DMS79 (cell line): ENCODE measurements at places on chromosomes 3 and 15.

- DNase-seq = no peak
Measured at GRCh38 chr15:98764291-98764690, 116.0 kb downstream of the IGF1R start.

DNA sequence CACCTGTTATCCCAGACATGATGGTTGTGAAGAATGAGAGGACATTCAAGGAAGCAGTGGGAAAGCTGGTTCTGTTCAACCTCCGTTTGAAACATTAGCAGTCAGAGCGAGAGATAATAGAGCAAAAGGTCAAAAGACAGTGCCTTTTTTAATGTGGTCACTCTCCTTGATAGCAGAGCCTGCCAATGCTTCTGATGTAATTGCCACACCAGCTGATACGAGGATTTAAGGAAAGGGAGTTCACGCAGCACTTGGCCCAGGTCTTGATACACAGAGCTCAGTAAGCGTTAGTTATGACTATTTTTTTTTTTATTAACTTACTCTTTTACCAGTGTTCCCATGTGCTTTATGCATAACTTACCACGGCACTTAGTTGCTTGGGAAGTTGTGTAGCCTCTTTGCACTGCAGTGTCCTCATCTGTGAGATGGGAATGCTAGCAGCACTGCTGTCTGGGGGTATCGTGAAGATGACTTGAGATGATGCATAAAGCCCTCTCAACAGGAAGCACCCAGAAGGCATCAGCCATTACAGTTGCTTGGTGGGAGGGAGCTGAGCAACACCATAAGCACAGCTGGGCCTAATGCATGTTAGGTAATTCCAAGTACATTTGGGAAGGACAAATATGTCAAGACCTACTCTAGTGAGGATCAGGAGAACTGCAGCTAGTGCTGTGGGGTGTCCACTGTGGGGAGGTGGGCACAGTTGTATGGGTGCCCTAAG, 123.3 kb upstream of the RASGRP1 start:
- no peak for DNase-seq

DNA sequence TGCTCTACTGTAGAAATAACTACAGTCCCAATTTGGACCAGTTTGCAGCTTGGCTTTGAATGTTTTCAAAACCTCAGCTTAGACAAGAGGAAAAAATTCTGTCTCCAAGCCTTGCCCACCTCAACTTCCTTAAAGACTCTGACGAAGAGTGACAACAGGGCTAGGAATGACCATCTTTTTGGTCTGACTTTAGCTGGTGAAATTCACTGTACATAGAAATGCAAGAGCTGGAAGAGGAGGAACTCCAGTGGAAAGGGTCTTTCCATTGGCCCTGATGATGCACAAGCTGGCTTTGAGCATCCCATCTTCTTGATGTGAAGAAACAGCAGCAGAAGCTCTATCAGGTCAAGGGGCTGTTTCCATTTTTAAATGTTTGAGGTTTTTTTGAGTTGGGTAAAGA, 22.7 kb upstream of the SH3BP5 start:
- no peak for DNase-seq

GRCh38 chr15:101390462-101390861, 95.4 kb upstream of the SNRPA1 start:
- DNase-seq = no peak

GRCh38 chr3:4995500-4996053, 16.3 kb downstream of the BHLHE40 start:
- no peak for DNase-seq

DNA sequence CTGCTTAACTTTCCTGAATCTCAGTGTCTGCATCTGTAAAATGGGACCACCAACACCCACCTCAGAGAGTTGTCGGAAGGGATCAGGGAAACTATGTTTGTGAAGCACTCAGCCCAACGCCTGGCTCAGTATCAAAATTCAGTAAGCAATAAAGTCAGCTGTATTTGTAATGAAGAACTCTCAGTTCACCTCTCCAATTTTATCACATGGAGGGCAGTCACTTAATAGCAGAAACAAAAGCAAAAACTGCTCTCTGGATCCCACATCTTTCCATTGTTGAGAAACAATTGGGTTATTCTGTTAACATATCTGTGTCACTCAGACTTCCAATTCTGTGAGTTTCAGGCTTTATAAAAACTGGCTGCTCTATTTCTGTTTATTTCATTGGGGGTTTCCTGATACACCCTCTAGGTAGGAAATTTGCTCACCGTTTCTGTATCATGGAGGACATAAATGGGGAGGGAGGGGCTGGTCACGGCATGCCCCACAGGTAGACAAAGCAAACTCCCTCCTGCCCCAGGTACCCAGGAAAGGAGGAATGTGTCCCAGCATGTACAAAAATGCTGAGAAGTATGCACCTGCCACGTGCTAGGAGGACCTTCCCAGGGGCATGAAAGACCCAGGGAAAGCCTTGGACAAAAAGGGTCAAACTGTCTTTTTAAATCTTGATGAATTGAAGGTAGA, 81.4 kb upstream of the LMOD3 start:
- DNase-seq = no peak

- no peak for DNase-seq
Measured at GRCh38 chr3:198093112-198093679, 133.2 kb downstream of the LMLN start.

GRCh38 chr3:89043406-89043932, 64.0 kb upstream of the EPHA3 start:
- DNase-seq = no peak
